ENCODE measurements at places on chromosomes 5 and 9.
A peak's percentile ranks its signal among the peaks of the same experiment; 100 is the strongest.

DNA sequence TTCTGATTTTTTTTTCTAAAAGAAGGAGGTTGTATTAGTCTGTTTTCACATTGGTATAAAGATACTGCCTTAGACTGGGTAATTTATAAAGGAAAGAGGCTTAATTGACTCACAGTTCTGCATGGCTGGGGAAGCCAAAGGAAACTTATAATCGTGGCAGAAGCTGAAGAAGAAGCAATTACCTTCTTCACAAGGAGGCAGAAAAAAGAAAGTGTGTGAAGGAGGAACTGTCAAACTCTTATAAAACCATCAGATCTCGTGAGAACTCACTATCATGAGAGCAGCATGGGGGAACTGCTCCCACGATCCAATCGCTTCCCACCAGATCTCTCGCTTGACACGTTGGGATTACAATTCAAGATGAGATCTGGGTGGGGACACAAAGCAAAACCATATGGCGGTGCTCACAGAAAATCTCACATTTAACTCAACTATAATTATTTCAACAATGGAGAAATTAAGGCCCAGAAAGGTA lies 27.1 kb downstream of the DPYSL3 start:
- no peak for DNase-seq

DNA sequence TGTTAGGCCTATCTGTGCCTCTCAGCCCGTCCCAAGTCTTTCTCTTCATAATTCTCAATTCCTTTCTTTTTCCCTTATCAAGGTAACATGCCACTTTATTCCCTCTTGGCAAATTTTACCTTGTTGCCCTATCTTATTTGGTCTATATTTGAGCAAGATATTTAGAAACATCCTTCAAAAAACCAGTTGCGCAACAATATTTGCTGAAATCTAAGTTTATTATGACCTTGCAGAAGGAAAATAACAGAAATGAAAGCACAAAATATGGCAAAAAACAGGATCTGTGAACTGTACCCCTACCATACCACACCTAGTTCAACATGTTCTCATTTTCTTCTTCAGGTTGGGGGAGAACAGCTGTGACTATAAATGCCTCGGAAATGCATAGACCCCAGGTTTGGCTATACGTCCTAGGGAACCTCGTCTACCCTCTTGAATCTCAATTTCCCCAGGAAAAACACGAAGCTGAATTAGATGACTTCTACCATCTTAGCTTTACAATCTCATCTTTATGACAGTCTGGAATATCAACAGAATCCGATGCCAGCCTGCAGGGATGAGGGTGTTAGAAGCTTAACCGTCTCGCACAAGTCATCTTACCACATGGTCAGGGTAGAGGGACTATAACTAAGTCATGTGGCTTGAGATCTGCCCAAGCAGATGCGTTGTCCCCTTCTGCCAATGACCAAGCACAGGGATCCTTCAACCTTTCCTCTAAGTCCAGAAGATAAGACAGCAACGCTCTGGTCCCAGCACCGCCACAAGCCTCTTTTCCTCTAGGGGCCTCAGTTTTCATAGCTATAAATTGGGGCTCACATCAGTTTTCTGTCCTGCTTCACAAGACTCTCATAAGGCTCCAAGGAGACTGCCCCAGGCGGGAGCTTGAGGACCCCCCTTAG lies 1.3 kb downstream of the LCP2 start:
- DNase-seq = no peak

DNA sequence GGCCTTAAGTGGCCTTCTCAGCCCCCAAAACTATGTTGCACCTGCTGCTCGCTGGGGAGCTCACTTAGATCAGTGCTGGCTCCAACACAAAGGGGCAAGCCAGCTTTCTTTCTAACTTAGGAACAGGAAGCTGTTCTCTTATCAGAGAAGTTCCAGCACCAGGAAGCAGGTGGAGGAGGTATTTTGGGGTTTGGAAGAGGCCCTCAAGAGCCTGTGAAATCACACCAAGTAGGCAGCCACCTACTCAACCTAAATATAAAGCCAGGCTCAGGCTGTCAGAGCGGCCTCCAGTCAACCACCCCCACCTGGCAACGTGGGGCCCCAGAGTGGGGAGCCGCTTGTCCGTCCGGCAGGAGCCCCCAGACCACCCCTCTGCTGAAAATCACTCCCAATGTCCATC lies 152.8 kb downstream of the OLFM1 start:
- no peak for DNase-seq

GRCh38 chr9:137339045-137339907 lies 37.2 kb upstream of the NRARP start:
- no peak for DNase-seq

GRCh38 chr9:4939118-4939561 lies 45.9 kb upstream of the JAK2 start:
- DNase-seq = no peak

DNA sequence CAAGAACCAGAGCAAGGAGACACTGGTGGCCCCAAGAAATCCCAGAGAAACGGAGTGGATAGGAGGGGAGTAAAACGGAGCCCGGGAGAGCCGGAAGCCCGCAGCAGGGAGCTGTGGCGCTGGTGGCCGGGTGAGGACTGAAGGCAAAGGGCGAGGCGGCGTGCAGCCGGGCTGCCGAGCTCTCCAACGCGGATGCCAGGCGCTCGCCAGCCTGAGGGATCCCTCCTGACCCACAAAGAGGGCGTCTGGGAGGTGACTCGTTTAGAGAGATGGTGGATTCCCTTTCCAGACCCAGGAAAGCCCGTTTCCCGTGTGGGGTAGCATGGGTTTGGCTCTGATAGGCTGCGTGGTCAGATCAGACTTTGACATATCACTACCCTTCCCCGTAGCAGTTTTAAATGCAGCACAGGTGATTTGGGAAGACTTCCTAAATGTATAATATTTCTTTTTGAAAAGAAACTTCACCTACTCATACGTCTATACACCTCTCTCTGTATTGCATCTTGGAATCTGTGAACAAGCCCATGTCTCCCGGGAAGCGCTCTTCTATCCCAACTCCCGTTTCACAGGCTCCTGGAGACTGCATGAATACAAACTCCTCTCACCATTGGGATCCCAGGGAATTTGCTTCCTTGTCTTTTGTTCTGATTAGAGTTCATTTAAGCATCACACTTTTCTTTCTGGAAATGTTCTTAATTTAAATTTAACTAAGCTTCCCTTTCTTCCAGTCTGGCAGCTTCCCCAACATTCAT lies 158.1 kb downstream of the C9orf152 start:
- no peak for DNase-seq

DNA sequence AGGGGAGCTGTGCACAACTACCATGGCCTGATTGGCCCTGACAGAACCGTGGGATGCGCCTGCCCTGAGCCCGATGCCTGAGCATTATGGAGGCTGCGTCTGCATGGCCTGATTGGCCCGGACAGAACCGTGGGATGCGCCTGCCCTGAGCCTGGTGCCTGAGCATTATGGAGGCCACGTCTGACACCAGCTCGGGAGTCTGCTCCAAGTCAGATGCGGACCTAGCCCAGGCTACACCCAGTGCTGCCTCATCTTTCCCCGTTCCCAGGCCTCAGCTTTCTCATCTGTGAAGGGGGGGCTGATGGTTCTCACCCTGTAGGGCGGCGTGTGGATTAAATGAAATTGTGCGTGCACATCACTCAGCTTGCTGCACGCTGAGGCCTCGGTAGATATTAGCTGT lies 7.3 kb downstream of the CEP72 start:
- DNase-seq = no peak

- no peak for DNase-seq
Observed at GRCh38 chr5:161966564-161966963, 101.0 kb upstream of the GABRG2 start.

DNA sequence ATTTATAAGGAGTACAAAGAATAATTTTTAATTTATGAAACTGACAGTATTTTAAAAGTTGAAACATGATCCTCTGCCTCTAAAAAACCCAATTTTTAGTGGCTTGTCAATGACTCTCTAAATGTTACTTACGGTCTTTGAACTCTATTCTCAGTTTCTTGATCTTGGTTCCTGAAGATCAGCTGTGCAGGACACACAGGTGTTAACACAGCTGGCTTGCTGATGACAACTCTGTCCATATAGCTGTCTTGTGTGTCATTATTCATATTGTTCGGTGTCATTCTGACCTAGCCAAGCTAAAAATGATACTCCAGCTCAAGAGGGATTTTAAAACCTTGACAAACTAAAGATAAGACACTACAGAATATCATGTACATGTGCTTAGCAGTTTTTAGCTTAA lies 314.5 kb downstream of the CCDC171 start:
- DNase-seq = no peak

GRCh38 chr5:59317023-59317773 lies 576.3 kb downstream of the PDE4D start:
- no peak for DNase-seq

GRCh38 chr9:3441197-3441816 lies 84.5 kb downstream of the RFX3 start:
- no peak for DNase-seq

GRCh38 chr5:141779503-141779973 lies 97.5 kb upstream of the ARAP3 start:
- no peak for DNase-seq

- DNase-seq = no peak
Observed at GRCh38 chr5:147472664-147473475, 37.0 kb downstream of the DPYSL3 start.

DNA sequence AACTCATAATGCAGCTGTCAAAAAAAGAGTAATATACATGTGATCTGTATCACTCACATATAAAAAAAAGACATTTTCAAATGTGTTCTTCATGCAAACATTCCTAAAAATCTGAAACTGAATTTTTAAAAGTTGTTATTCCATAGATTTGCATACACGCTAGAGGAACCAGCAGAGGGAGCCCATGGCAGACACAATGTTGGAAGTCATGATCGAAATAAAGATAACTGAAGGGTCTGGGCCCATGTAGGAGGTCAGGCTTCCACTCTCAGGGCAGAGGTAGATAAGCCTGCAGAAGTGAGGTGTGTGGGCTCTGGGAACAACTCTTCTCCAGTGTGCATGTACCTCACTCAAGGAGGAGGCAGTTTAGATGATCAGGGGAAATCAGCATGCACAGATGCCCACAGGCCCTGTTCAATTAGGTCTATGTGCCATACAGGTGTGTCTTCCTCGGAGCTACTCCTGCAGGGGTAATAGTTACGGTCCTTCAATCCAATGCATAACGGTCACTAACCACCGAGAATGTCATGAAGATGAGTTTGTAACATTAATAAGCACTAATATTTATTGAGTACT lies 208.6 kb downstream of the EPB41L4A start:
- peak; percentile 40 for DNase-seq

DNA sequence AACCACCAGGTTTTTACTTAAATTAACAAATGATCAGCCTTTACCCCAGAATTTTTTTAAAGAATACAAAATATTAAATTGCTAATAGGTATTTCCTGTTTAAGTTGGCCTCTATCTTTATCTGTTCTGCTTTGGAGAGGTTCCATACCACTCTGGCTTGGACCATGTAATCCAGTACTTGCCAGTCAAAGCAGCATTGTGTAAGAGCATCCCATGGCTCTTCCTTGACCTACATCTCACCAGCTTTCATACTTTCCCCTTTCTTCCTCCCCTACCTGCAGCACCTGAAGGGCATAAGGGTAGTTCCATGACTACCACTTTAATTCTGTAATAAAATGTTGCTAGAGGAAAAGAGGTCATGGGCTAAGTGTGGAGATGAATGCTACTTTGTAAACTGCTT lies 140.8 kb upstream of the MTAP start:
- DNase-seq = no peak

GRCh38 chr5:160061770-160062169 lies 52.8 kb downstream of the TTC1 start:
- DNase-seq = no peak

GRCh38 chr9:107732781-107733522 lies 243.4 kb upstream of the KLF4 start:
- DNase-seq = peak; percentile 11

DNA sequence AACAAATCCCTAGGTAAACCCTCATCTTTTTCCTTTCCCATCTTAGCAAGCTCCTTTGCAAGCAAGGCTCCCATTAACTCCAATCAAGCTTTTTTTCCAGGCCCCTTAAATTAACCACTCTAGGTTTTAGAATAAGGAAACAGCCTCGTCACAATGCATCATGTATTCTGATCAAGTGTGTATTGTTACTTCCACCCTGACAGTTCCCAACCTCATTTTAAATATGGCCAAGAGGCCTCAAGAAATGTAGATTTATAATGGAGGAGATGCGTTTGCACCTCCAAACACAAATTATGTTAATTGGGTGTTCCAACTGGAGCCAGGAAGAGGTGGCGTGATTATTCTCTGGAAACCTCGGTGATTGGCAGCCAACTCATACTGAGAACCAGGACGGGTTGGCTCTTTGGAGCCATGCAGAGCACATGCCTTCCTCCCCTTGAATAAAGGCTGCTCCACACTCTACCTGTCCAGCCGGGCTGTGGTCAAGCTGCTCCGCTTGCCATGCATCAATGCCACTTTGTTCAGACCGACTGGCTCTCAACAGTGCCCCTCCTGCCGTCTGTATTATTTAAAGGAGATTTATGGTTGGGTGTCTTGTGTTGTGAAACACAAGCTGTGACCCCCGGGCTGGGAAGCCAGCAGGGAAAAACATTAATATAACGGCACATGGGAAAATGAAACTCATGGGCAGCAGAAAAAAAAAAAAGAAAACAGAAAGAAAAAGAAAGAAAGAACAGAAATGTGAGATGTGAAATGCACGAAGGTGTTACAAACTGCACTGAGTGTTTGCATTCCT lies 191.1 kb downstream of the EBF1 start:
- no peak for DNase-seq

- no peak for DNase-seq
Observed at GRCh38 chr9:83154087-83154736, 91.3 kb upstream of the RASEF start.

DNA sequence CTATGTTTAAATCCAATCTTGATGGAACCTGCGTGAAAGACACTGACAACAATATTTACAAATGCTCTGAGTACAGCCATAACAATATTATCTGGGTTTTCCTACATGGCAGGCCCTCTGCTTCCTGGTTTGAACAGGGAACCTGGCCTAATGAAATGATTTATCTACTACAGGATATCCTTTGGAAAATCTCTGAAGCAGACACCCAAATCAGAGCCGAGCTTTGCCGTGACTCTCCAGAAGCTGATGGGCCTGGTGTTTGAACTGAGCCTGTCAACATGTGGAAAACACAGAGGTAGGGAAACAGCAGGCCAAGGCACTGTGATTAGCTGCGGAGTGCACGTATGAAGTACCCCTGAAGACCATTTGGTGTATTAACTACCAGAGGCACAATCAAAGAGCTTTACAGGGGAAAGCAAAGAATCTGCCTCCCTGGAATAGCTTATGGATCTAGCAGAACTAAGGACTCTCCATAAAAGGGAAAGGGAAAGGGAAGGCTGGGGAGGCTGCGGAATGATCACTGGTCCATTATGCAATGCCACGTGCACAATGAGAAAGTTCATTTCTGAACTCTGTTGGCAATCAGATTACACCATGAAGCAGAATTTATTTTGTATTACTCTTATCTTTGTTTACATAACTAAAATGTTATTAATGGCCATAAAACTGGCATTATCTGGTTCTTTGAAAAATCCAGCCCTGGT lies 321.9 kb downstream of the EBF1 start:
- DNase-seq = no peak

DNA sequence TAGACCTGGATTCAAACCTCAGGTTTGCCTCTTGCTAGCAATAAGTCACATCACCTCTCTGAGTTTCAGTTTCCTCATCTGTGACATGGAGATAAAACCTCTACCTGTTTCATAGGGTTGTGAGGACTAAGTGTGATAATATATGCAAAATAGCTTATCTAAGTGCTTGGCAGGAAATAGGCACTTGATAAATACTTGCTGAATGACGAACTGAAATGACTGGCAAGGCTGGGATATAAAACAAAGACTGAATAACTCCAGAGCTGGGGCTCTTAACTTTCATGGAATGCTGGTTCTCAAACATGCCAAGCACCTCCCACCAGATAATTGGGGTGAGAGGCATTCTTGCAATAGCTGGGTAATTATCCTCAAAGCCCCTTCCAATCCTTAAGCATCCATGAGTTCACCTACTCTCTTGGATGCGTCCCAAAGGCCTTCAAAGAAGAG lies 87.6 kb downstream of the ADRB2 start:
- no peak for DNase-seq
